MV-4-11 (cell line): ENCODE measurements at places on chromosomes 2 and 18.

- no peak for DNase-seq
These were observed 24.4 kb downstream of the CCDC148 start for GRCh38 chr2:158432117-158432516.

- DNase-seq, result no peak
These were observed 197.1 kb downstream of the LOXHD1 start for GRCh38 chr18:46459789-46460455.

DNA sequence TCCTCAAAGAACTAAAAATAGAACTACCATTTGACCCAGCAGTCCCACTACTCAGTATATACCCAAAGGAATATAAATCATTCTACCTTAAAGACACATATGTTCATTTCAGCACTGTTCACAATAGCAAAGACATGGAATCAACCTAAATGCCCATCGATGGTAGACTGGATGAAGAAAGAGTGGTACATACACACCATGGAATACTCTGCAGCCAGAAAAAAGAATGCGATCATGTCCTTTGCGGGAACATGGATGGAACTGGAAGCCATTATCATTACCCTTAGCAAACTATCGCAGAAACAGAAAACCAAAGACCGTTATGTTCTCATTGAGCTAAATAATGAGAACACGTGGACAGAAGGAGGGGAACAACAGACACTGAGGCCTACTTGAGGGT, 44.5 kb downstream of the TWSG1 start:
- no peak for DNase-seq

DNA sequence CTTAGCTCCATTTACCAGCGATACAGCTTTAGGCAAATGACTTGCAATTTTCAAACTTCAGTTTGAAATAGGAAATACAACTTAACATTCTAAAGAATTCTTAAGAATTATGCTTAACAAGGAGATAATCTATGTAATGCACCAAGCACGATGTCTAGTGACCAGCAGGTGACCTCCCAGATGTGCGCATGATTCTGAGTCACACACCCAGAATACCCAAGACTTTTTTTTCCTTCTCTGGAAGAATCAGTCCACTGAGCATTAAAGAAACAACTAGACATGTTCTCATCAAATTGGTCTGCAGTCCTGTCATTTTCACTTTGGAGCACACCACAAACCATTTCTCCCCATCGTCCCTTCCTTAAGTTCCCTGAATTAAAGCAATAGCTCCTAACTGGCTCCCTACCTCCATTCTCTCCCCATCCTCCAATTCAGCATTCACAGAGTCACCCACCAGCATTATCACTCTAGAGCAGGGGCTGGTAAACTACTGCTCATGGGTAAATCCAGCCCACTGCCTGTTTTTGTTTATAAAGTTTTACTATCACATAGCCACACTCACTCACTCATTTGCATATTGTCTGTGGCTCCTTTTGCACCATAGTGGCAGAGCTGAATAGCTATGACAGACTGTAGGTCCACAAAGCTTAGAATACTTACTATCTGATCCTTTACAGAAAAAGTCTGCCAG, 13.2 kb downstream of the EVA1A start:
- no peak for DNase-seq

DNA sequence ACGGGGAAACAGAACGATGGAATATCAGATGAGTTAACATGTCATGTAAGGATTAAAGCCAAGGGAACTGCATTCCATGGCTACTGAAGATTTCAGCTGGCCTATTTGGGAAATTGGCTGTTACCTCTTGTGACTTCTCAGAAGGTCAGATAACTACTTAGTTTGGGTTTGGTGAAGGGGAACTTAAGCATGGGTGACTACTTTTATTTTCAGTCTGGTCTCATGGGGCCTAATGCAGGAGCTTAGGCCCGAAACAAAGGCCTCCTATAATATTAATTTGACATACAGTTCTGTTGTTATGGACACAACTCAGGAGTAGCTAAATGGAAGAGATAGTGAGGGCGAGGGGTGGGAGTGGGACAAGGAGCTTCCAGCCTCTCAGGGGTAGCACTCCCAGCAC, 44.0 kb upstream of the TXNDC2 start:
- DNase-seq, result no peak

GRCh38 chr2:220476877-220477276, 849.4 kb downstream of the SLC4A3 start:
- no peak for DNase-seq

GRCh38 chr2:20666005-20666303, 990 bp upstream of the GDF7 start:
- no peak for DNase-seq

DNA sequence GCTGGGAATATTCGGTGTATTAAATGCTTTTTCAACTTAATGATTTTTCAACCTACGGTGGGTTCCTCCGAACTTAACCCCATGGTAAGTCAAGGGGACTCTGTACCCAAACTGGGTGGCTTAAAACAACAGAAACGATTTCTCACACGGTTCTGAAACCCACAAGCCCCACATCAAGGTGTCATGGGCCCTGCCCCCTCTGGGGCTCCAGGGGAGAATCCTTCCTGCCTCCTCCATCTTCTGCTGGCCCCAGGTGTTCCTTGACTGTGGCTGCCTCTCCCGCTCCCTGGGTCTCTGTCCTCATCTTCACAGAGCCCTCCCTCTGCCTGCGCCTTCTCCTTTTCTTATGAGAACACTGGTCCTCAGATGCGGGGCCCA, 301.3 kb upstream of the SALL3 start:
- no peak for DNase-seq

DNA sequence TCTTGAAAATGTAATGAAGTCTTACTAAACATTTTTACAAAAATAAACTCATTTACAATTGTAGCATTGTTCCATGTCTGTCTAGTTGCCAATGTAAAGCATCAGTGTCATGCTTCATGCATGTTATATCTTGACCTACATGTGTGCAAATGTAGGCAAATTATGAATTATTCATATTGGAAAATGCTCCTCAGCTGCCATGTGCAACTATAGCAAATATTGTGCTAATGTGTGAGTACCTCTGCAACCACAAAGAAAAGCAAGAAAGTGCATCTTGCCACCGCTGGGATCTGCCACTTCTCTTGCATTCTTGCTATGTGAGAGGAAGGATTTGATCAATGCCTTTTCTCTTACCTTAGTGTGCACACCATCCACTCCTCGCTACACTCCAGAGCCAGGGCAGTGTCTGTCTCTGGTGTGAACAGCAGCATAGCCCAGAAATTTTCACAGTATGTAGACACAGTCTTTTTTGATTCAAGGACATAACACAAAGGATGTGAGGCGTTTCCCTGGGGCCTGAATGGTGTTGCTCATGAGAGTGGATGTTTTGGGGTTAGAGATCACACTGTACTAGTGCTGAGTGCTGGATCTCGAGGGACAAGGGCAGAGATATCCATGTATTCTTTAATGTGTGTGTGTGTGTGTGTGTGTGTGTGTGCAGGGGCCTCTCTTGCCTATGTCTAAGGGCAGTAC, 47.6 kb upstream of the HAAO start:
- DNase-seq, result no peak

- no peak for DNase-seq
These were observed 39.4 kb upstream of the SH3BP4 start for GRCh38 chr2:234912437-234912836.

- peak; percentile 98 for DNase-seq
These were observed 18.3 kb upstream of the CXCR4 start for GRCh38 chr2:136135921-136136906.

DNA sequence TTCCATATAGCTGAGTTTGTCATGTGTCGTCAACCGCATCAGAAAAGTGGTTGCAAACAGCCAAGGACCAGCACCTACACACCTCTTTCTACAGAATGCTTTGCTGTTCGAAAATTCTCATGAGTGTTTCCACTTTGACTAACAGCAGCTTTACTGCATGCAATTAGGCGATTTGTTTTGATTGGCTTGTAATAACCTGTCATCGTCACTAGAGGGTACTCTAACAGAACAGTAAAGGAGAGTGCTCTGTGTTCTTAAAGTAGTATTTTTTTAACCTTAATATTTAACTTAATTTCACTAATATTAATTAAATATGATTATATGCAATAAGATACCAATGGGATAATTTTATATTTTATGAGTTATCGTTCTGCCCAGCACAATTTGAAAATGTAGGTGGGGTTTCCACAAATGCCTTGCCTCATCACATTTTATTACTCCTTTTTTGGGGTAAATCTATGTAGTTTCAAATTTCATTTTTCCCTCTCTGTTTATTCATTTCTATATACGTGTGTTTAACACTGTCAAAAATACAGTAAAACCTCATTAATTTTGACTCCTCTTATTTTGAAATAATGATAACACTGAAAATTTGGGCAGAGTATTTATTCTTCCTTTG, 502.2 kb downstream of the NRXN1 start:
- peak; percentile 2 for DNase-seq

DNA sequence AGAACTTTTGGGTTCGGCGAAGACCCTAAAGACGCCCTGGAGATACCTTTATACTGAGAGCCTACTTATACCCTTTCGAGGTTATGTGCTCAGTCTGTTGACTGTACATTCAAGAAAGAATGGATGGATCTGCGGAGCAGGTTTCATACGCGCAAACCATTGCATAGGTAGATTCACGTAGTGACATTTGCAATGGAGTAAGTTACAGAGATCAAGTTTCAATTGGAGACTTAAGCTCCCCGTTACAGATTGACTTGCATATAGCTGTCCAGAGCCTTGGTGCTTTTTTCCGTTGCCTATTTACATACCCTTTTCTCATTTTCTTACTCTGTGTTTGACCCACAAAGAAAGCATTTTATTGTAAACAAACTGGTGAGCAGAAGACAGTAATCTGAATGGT, 923 bp downstream of the PSMD1 start:
- DNase-seq, result no peak

GRCh38 chr18:27803957-27804356, 373.0 kb downstream of the CDH2 start:
- DNase-seq, result no peak

DNA sequence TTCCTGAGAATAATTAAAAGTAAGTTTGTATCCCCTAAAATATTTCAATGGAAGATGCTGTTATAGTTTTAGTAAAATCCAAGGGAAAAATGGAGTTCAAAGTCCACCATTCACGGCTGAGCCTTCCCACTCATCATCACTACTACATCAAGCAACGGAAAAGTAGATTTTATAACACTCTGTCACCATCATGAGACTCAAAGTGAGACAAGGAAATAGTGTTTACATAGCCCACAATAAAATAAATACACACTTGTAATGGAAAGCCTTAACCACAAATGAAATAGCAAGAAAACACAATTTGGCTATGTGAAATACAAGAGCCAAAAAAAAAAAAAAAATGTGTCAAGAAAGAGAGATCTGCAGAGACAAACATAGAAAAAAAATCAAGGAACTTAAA, 569.9 kb upstream of the REG3G start:
- no peak for DNase-seq

GRCh38 chr2:74391209-74391579, 11.1 kb upstream of the DCTN1 start:
- DNase-seq, result peak; percentile 15

- no peak for DNase-seq
These were observed 52.4 kb downstream of the RABL2A start for GRCh38 chr2:113679457-113679856.

- no peak for DNase-seq
These were observed 46.5 kb upstream of the RAB31 start for GRCh38 chr18:9661564-9661963.

- DNase-seq, result no peak
These were observed 587.9 kb downstream of the NRXN1 start for GRCh38 chr2:50443868-50444630.

DNA sequence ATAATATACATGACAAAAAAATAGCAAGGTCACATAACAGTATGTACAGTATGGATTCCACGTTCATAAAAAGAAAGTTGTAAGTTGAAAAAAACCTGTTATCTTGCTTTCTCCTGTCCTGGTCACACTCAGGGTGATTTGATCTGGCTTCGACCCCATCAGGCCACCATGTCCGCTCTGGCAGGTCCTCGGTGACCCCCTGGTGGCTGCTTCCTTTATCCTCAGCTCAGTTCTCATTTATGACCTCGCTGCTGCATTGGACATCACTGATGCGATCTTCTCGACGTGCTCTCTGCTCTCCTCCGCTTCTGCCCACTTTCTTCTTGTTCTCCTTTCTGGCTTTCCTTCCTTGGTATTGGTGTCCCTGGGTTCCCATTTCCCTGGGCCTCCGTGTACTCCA, 29.7 kb downstream of the DGKD start:
- no peak for DNase-seq

GRCh38 chr2:42924418-42924886, 132.1 kb upstream of the HAAO start:
- no peak for DNase-seq

DNA sequence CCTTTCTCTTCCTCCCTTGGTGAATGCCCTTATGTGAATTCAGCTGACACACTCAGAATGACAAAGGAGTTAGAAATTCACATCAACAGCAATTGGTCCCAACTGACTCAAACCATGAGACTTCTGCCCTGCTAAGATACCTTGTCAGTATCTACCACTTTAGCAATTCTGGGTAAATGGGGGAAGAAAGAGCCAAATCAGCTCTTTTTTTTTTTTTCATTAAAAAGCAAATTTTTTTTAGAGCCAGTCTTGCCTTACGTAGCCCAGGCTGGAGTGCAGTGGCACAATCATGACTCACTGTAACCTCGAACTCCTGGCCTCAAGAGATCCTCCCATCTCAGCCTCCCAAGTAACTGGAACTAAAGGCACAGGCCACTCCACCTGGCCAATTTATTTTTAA, 1.7 kb upstream of the PPP4R1 start:
- no peak for DNase-seq

DNA sequence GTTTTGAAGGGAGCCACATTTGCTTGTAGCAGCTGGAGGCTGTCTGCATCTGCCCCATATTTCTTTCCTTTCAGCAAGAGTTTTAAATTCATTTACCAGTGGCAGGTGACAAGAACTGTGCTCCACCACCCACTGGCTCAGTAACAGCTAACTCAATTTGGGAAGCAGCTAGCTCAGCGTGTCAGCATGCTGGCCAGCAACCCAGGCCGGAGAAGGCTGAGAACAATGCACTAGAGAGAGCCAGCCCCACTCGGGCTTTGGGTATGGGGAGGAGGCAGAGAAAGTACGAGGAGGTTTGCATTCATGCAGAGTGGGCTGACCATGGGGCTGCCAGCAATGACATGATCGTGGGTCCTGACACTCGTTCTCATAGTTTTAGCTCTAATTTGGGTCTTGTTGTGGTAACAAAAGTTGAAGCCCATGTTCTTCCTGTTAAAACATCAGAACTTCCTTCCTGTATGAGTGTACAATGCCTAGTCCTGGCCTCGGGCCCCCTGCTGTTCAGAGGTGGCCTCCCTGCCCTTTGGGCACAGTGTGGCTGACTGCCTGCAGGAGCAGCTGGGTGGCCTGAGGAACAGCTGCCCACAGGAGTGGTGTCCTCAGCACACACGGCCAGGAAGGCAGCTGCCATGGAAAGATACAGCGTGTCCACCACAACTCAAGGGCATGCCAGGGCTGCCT, 23.0 kb downstream of the CDC42EP3 start:
- peak; percentile 70 for DNase-seq

- peak; percentile 74 for DNase-seq
These were observed 42.5 kb upstream of the PID1 start for GRCh38 chr2:229313591-229313990.
